ENCODE measurements at places on chromosomes 6 and 20.

- DNase-seq: no peak
These were observed 47.0 kb downstream of the UTRN start for GRCh38 chr6:144332177-144332576.

DNA sequence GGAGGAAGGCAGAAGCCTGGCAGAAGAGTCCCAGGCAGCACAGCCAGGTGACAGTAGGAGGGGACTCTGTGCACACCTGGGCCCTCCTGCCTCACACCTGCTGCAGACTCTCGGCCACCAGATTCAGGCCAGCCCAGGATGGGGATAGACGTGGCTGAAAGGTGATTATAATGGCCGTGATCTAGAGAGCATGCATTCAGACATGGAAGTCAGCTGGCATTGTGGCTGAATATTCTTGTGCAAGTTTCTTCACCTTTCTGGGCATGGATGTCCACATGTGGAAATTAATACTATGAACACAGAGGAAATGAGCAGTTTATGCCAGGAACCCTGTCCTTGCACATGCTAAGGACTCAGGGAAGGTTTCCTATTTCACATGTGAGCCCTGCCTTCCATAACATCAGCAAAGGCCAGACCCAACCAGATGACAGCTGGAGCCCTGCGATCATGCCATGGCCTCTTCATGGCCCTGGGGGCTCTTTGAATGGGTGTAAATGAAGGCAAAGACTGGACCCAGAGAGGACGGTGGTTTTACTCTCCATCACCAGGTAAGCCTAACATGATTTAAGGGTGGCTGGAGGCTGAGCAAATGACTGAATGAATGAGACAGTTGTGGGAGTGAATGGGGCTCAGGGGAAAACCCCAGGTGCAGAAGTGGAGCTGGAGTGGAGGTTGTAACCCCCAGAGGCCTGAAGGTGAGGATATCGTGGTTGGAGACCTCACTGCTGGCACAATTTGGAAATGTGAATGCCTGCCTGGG, 2.7 kb upstream of the RAET1L start:
- no peak for DNase-seq

GRCh38 chr6:111618407-111618806, 12.7 kb upstream of the TRAF3IP2 start:
- DNase-seq: no peak

- DNase-seq: no peak
These were observed 13.3 kb upstream of the TCFL5 start for GRCh38 chr20:62874964-62875344.

DNA sequence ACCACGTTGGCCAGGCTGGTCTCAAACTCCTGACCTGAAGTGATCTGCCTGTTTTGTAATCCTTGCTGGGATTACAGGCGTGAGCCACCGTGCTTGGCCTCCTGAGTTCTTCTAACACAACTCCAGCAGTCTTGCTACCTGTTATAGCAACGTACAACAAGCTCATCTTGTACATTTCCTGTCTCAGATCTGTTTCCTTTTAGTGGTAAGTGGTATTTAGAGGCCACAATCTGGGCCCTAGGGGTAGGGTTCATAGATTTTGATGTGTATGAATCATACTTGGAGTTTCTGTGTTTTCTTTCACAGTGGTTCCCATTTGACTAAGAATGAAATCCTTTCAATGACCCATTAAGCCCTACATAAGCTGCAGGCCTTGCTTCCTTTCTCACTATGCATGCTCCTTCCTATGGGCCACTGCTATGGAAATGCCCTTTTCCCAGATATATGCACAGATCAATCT, 27.1 kb upstream of the SYNCRIP start:
- peak; percentile 33 for DNase-seq

- no peak for DNase-seq
These were observed 14.5 kb upstream of the BCAS1 start for GRCh38 chr20:54084727-54085388.

DNA sequence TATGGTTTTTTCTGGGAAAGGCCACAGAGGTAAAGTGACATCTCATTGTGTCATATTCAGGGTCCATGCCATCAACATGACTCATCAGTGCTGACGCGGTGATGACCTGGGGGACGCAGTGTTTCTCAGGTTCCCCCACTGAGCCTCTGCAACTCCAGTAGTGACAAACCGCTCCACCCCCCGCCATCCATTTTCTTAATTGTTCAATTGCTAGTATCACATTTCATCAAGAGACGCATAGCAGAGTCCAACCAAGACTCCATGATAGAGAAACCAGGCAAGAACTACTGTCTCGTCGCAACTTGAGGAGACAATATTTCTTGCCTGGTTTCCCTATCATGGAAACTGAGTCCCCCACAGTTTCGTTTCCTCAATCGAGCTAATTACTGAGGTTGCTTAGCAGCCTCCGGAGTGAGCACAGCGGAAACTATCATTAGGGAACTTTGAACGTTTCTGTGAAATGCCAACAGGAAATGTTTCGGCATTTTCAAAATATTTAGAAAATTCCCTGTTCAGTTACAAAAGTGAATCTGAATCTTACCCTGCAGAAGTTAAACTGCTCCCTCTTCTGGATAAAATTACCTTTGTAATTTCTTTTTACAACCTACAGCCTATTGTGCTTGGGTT, 12.2 kb upstream of the SERPINB1 start:
- peak; percentile 84 for DNase-seq

DNA sequence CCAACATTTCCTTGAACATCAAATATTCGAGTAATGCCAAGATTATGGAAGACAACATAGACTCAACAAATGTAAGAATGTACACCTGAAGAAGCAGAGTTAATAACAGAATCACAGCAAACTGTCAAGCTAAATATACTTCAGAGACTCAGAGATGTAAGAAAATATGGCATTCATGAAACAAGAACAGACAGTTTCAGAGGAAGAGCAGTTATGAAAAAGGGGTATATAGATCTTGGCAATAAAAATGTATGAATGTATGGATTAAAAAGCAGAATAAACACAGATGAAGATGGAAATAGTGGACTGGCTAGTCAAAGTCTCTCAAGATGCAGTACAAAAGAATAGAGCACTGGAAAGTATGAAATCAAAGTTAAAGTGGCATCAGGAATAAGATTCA, 18.4 kb downstream of the RRAGD start:
- DNase-seq: no peak

- DNase-seq: no peak
These were observed 7.2 kb downstream of the RIN2 start for GRCh38 chr20:19765266-19765665.

DNA sequence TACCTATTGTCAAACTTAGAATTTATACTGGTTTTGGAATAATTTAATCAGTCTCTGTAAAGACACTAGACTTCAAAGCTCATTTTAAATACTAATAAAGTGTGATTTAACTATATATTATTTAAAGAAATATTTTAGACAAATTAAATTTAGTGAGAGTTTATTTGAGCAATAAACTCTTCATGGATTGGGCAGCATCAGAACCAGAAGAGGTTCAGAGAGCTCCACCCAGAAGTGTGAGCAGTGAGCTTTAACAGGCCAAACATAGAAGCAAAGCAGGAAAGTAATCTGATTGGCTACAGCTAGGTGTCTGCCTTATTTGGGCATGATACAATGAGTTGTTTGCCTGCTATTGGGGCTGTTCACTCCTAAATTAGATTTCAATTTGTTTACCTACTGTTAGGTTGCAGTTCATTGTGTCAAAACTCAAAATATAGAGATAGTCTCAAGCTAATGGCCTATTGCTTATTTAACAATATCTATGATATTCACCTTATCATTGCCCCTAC, 355.1 kb upstream of the RNF217 start:
- DNase-seq: no peak

DNA sequence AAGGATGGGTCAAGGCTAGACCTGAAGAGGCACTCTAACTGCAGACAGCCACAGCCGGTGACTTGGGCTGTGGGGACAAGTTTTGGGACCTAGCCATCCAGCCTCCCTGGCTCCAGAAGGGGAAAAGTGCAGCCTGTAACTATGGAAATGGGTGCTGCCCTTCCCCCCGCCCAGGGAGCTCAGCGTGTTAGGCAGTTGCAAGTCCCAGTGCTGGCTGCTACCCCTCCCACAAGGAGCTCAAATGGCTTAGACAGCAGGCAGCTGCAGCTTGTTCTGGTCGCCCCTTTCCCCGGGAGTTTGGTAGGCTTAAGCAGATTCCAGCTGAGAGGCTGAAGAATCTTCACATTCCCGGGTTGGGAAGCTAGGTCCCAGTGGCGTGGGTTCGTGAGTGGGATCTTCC, 162.6 kb downstream of the FAM83B start:
- no peak for DNase-seq

- DNase-seq: no peak
These were observed 51.8 kb downstream of the CDH26 start for GRCh38 chr20:60009826-60010616.

DNA sequence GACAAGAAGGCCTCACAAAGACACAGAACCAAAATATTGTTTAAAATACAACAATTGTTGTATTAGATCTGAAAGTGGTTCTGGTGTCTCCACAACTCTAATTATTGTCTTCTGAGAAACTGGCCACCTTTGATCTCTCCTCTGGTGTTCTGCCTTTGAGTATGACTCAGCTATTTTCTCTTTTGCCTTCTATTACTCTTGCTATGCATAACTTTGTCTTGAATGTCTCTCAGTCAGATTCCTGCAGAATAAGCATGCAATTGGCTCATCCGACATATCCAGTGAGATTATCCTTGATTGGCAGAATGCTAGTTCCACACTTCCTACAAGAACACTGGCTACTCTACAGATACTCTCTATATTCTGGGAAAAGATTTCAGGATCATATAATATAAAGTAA, 14.3 kb upstream of the EPM2A start:
- no peak for DNase-seq

DNA sequence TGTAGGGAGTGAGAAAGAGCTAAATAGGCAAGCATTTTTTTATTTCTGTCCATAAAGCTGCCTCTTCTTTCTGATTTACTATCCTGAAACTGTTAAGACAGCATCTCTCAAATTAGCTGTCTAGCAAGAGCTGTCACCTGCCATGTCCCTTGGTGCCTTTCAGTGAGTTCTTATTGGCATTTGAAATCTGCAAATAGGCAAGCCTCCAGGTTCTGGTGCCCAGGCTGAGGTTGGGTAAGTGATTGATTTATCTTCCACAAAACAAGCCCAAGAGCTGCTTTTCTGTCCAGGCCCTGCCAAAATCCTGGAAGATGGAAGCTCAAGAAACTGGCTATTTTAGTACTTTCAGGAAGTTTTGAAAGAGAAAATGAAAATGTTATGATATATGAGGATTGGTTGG, 22.4 kb downstream of the MANEA start:
- DNase-seq: no peak

GRCh38 chr6:167580619-167580911, 246.1 kb upstream of the AFDN start:
- no peak for DNase-seq

DNA sequence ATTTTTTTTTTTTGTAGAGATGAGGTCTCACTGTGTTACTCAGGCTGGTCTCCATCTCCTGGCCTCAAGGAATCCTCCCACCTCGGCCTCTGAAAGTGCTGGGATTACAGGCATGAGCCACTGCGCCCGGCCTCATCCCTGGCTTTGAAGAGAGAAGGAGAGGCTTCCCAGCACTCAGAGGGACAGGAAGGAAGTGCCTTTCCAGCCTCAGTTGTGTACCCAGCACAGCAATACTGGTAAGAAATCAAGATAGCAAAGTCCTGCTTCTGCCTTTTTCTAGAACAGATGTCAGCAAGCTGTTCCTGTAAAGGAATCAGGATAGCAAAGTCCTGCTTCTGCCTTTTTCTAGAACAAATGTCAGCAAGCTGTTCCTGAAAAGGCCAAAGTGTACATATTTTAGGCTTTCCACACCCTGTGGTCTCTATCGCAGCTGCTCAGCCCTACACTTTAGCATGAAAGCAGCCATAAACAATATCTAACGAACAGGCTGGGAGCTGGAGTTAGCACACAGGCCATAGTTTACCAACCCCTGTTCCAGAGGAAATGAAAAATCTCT, 6.3 kb upstream of the PLTP start:
- no peak for DNase-seq

DNA sequence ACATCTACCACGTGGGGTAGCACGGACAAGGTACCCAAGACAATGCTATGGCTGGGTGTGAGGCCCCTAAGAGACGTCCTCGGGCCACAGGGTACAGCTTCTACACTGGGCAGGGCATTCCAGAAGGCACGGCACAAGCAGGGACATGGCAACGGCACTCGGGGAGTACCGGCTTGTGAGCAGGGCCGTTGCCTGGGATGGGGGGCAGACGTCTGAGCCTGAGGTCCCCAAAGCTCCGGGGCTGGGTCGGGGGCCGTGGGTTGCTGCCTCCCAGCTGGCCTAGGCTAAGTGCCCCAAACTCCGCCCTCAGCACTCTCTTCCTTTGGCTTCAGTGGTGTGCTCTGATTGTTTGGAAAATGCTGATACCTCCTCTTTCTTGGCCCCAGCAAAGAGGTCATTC, 110.6 kb downstream of the SULF2 start:
- no peak for DNase-seq

- no peak for DNase-seq
These were observed 34.9 kb downstream of the UBE2V1 start for GRCh38 chr20:50077818-50078601.

GRCh38 chr20:50258790-50259483, 68.3 kb downstream of the CEBPB start:
- no peak for DNase-seq

DNA sequence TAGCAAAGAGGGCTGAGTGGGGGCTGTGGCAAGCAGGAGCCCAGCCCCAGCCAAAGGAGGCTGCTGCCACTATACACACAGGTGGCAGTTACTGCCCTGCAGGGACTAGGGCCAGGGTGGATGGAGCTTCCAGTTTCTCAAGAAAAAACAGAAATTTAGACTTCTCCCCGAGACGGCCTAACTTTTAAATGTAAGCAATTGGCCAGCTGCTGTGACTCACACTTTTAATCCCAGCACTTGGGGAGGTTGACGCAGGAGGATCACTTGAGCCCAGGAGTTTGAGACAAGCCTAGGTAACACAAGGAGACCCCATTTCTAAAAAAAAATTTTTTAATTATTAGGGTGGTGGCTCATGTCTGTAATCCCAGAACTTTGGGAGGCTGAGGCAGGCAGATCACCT, 98.2 kb upstream of the NFATC2 start:
- DNase-seq: no peak

- no peak for DNase-seq
These were observed 124.2 kb upstream of the FAM83B start for GRCh38 chr6:54722328-54722727.

- no peak for DNase-seq
These were observed 181.6 kb upstream of the AKAP12 start for GRCh38 chr6:151058021-151058733.

DNA sequence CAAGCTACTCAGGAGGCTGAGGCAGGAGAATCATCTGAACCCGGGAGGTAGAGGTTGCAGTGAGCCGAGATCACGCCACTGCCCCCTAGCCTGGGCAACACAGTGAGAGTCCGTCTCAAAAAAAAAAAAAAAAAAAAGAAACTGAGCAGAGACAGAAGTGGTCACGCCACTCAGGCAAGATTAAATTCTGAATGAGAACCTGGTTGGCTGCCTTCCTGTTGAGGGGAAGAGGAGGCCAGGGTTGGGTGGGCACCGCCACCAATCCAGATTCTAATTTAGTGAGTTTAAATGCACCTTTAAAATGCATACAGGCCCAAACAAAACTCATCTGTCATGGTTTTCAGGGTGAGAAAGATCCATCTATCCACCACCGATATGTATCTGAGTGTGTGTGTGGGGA, 23.7 kb upstream of the CCDC167 start:
- no peak for DNase-seq

All from stimulated activated CD4-positive, alpha-beta T cell treated with anti-CD3 and anti-CD28 coated beads, Interleukin-15, amount 100 ng/mL, for 48 hours (primary cell).